Amygdala (tissue), 56 donors: ENCODE measurements at places on chromosomes 1 and 21.
A peak's percentile ranks its signal among the peaks of the same experiment; 100 is the strongest.

GRCh38 chr1:1074631-1075147 lies 583 bp upstream of the RNF223 start:
- DNase-seq = no peak

- peak; percentile 68 for DNase-seq
Observed at GRCh38 chr1:155970531-155971167, 7.7 kb downstream of the ARHGEF2 start.

DNA sequence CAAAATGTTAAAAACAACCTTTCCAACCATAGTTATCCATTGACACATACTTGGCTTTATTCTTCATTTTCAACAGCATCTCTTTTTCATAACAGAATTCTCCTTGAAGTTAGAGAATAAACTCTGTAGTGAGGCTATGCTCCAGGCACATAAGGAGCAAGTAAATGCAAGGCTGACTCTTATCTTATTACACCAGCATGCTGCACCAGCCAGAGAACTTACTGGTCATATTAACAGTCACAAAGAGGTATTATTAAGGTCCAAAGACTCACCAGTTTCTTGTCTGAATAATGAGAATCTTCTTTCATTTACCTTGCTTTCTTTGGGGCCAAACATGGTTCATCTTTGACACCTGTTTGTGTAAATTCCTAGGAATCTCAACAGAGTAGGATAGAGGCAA lies 71.3 kb upstream of the IVNS1ABP start:
- DNase-seq = no peak

DNA sequence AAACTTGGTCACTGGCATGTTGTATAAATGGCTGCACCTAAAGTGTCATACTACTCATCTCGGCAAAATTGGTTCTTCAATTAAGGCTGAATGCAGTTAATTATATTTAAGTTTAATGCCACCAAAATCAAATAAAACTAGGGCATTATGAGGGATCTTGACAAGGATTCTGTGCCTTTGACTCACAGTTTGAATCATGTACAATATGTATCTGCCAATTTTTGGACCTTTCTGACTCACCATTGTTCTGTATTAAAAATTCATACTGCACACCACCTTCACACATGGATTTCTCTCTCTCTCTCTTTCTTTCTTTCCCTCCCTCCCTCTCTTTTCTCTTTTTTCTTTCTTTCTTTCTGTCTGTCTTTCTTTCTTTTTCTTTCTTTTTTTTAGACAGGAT lies 14.1 kb upstream of the STXBP3 start:
- no peak for DNase-seq

GRCh38 chr1:52913537-52913936 lies 8.0 kb downstream of the ECHDC2 start:
- DNase-seq = no peak

DNA sequence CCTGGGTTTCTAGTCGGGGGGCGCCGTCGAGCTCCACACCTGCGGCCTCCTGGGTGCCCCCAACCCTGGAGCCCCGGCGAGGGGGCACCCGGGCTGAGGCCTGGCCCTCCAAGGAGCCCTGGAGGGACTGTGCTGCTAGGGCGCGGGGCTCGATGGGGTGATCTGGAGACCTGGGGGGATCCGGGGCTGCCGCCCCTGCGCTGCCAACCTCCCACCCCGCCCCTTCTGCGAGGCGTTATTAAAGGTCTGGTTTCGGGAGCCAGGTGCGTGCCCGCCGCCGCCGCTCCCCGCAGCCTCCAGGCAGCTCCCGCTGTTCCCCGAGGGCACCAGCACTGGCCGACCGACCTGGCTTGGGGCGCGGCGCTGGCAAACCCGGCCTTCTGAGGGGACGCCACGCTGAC lies 746 bp upstream of the POFUT2 start:
- no peak for DNase-seq

DNA sequence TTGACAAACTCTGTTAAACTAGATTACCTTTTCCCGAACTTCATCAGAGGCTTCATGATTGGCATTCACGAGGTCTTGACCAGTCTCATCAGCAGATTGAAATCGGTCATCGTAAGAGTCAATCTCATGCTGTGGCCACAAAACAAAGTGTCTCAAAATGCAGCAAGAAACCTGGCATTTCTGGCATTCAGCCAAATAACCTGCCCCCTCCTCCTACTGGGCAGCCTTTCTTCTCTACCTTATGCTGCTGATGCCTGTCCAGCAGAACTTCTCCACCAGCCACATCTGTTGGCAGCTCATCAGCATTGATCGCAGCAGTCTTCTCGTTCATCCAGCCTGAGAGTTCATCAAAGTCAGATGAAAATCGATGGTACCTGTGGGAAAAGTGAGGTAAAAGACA lies 12.2 kb downstream of the SPTA1 start:
- DNase-seq = no peak

DNA sequence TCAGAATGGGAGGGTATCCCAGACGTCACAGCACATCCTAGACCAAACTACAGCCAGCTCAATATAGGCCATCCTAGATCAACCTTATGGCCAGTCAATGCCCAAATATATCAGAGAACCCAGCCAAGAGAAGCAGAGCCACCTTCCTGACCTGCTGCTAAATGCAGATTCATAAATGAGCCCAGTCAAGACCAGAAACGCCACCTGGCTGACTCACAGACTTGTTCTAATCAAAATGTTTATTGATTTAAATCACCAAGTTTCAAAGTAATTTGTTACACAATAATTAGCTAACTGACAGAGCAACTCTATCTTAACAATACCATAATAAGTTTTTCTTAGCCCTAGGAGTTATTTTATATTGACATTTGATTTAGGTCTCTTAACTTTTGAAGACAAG lies 28.6 kb downstream of the ZNF644 start:
- no peak for DNase-seq

DNA sequence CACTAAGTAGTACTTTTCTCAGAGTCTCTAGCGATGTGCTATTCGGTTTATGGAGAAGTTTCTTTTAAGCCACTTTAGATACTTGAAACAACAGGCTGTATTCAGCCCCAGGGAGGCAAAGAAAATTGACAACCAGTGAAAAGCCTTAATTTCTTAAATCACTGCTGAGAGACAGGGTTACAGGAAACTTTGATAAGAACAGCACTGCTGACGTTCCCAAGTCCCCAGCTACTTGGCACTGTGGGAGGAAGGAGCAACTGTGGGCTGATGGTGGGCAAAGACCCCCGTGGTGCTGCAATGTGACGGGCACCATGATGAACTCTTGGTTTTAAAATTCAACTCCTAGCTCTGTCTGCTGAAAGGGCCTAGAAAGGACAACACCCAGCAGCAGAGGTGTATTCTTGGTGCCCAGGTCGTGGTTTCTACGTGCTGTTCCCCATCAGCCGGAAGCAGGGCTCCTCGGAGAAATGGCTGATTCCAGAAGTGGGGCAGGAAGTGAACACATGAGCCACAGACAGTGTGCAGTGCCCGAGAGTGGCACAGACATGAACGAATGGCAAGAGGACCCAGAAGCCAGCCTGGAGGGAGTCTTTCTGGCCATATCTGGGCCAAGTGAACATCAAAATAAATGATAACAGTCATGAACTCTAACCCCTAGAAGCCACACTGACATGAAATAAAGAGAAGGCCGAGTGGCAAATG lies 5.3 kb downstream of the PTTG1IP start:
- no peak for DNase-seq

GRCh38 chr1:58900396-58900795 lies 116.5 kb upstream of the JUN start:
- no peak for DNase-seq

DNA sequence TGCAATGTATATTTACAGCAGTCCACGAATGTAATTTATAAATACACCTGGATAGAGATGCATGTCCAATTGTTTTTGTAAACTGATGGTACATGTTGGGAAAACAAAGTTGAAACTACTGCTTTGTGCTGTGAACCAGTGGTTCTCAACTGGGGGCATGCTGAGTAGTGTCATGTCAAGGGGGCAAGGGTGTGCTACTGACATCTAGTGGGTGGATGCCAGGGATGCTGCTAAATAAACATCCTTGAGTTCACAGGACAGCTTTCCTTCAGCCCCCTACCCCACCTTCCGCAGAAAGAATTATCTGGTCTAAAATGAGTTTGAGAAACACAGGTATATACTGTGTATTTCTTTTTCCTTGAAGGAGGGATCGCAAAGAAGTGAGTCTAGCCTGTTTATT lies 95.9 kb downstream of the RASAL2 start:
- DNase-seq = no peak

DNA sequence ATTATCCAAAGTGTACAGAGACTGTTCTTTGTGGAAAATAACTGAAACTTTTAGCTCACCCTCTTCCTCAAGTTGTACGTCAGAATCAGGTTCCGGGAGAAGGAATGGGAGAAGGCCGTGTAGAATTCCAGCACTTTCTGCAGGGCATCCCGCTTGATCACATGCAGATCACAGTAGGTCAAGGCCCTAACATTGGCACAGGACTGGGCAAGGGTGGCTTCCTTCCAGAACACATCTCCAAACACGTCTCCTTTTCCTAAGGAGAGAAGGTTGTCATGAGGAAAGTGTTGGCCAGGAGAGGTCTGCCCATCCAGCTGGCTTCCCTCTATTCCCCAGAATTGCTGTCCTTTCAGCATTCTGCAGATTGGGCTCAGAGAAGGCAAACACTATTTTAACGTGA lies 358.7 kb downstream of the KCNH1 start:
- DNase-seq = no peak

DNA sequence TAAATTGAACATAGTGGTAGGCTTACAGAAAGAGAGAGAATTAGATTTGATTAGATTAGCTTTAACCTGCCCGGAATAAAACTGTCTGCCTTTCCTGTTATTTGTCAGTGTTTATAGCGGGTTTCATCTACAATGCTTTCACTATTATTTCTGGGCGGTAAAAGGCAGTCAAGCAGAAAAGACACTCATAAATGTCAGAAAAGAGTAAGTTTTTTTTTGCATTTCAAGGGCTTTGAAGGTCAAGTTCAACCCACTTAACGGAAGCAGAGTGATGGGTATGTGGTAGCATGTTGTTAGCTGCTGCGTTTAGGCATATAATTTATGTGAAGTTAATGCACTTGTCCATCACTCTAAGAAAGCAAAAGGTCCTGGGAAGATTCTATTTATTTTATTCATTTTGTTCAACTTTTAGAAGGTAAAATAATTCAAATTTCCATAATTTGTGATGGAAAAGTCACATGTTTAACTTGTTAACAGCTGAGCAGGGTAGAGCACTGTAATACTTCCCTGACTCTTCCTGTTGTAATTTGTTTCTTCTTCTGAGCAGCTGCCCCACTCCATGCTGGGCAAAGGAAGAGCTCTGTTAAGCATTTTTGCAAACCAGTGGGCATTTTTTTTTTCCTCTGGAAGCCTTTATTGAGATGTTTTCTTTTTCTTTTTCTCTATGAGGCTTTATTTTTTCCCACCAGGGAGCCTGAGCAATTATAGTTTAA lies 220.1 kb downstream of the ST6GALNAC3 start:
- DNase-seq = no peak

DNA sequence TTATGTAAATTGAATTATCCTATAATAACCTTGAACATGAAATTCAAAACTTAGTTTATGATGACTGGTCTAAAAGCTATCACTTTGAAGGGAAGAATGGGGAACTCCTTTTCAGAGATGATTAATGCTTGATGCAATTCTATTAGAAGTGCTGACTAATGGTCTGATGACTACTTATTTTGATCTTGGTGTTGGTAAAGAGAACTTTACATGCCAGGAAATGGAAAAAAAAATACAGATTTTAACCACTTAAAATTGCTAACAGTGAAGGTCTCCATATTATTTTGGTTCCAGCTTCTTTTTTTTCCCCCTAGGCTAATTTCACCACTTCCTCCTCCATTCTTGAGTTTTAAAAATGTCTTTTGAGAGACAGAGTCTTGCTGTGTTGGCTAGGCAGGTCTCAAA lies 22.9 kb downstream of the S1PR1 start:
- DNase-seq = no peak

DNA sequence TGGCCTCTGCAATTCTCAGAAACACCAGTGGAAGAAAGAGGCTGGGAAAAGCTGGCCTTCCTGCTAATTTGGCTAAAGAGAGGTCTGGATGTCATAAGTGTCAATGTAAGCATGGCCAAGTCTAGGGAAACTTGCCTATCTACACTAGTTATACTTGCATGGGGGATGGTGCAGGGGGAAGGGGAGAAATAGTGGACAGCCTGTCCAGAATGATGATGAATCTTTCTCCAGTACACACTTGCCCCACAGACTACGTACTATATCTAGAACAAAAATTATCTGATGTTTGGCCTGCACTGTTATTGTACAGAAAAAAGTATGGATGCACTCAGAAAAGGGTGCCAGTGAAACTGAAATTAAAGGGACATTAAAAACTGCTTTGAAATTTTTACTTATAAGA lies 114.5 kb downstream of the SLC25A24 start:
- DNase-seq = no peak

DNA sequence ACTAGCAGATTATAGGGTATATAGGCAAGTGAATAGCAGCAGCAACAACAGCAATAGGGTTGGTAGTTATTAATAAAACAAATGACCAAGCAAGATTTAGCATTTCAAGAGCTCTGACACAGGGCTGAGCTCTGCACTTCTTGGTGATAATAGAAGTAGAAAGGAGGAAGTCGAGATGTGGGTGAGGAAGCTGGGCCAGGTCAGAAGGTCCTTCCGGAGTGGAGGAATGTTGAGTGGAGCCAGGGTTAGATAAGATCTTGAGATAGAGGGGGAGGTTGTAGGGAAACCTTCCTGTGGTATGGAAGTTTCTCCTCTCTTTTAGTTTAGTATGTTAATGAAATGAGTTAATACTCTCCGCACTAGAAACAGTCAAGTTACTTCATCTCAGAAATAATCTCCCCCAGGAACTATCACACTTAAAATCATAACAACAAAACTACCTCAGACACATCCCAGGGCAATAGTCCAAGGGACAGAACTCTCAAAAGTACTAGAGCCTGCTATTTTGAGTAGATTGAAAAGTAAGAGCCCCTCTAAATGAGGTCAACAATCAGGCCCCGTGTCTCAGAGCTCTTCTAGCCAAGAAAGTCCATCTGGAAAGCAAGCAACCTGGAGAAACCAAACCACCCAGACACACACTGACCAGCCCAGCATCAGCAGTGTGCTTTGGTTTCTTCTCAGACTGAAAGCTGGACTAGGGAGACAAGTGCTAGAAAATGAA lies 45.4 kb upstream of the ATP1B1 start:
- DNase-seq = no peak

GRCh38 chr1:64941461-64942117 lies 24.8 kb downstream of the JAK1 start:
- DNase-seq = no peak

- no peak for DNase-seq
Observed at GRCh38 chr1:101290922-101291561, 54.2 kb downstream of the S1PR1 start.

DNA sequence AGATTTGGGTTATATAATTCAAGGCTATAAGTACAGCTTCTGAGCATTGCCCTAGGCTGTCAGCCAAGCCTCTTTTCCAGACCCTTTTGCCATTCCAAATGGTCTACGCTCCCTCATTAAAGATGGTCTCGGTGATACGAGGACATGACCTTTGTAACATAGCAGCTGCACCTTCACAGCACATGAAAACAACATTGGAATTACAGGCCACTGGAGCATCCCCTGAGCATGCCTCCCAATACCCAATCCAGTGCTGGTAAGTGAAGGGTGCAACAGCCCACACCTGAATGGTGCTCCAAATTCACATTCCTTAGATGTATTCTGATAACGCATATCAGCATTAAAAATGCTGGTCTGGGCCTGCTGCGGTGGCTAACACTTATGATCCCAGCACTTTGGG lies 20.1 kb upstream of the PTPRF start:
- DNase-seq = no peak
